ENCODE measurements at places on chromosomes 4 and X. TPM values are rescaled to one million over a fixed set of nuclear protein-coding genes. Genes with fewer than 3 reads are reported as not detected.
A peak's percentile ranks its signal among the peaks of the same experiment; 100 is the strongest.

DNA sequence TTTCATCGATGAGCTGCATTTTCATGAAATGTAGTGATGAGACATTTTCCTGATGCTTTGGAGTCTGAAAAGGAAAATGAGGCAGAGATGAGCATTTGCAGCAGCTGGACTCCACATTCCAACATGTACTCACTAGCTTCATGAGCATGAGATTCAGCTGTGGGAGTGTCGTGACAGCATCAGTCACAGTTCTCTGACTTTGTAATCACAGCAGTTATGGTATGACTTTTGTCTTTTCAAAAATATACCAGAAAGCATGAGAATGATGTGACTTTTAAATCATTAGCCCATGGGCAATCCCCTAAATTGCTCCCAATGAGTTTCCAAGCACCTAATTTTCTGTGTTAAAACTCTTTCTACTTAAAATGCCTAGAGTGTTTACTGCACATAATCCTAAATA lies 18.3 kb upstream of the MSL3 start:
- no peak for DNase-seq

DNA sequence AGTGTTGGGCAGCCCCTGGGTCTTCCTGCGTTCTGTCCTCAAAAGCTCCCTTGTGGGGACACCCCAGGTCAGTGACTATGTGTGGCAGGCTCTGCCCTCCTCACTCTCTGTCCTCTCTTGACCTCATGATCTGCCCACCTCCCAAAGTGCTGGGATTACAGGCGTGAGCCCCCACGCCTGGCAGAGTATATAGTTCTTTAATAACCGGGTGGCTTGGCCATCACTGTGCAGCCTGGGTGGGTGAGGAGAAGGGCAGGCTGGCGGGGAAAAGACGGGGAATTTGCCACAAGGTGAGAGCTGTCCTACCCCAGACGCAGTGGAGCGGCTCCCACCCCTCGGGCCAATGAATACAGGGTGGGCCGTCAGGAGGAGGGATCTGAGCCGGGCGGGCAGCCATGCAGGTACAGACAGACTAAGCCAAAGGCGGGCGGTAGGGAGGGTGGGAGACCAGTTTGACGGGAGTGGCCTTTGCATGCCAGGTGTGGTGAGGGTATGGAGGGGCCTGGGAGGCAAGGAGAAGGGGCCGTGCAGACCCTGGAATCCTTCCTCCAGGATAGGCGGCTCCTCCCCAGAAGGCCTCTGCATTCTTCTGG lies 2.5 kb downstream of the SH3BP2 start:
- peak; percentile 63 for DNase-seq

GRCh38 chrX:11741574-11741973 lies 16.5 kb upstream of the MSL3 start:
- no peak for DNase-seq

CYLC1 gene
- total RNA-seq: not detected

GRCh38 chr4:109029987-109030386 lies 267.1 kb upstream of the ETNPPL start:
- no peak for DNase-seq

DNA sequence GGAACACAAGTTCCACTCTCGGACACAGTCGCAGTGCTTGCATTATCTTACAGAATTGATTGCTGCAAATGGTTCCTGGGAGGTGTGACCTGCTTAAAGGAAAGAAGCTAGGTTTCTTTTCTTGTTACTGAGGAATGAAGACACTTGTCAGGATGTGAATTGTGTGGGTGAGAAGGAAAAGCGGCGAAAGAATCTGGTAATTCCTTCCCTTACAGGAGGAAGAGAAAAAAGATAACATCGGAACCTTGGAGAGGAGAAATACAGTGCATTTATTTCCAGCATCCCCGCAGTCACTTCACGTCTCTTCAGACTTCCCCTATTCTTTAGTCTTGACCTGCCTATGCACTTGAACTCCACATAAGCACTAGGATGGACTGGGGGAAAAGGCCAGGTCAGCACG lies 389 bp upstream of the CCSER1 start:
- DNase-seq: no peak

TCEAL5 gene
- not detected for total RNA-seq

GRCh38 chr4:79757600-79757999 lies 315.4 kb downstream of the ANTXR2 start:
- DNase-seq: no peak

SHISA3 gene
- not detected for total RNA-seq

GRCh38 chrX:138128027-138128671 lies 562.2 kb downstream of the ZIC3 start:
- DNase-seq: peak; percentile 7

TACR3 gene
- total RNA-seq: not detected

DNA sequence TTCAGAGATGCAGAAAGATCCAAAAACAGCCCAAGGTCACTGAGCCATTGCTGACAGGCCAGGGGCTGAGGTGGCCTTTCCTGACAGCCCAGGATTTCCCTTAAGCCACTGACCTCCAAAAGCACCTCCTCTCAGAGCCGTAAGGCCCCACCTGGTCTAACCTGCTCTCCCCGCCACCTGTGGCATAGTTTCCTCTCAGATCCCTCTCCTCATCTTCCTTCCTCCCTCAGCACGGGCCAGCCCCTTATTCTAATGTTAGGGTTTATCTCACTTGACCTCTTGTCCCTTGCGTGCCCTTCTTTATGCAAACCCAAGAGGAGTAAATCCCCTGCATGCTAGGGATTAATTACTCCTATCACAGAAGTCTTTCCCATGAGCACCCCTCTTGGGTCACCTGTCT lies 113.0 kb downstream of the RBM47 start:
- DNase-seq: no peak

GRCh38 chr4:185282968-185283367 lies 73.6 kb downstream of the SNX25 start:
- DNase-seq: no peak

CENPVL2 gene
- not detected for total RNA-seq

DNA sequence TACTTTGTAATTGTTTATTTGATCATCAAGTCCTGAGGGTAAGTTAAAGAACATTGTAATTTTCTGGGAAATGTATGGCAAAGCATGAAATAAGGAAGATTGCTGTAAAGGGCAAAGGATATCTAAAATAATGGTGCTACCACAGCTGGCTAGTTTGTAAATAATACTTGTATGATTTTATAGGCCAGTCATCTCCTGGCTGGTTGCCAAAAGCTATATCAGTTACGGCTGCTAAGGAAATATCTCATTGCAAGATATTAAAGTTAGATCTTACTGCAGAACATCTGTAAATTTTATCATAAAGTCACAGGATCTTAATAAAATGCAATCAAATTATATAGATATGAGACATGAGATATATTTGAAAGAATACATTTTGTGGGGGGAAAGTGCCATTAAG lies 150.8 kb upstream of the CXCL13 start:
- DNase-seq: no peak

FGG gene
- total RNA-seq: not detected

DNA sequence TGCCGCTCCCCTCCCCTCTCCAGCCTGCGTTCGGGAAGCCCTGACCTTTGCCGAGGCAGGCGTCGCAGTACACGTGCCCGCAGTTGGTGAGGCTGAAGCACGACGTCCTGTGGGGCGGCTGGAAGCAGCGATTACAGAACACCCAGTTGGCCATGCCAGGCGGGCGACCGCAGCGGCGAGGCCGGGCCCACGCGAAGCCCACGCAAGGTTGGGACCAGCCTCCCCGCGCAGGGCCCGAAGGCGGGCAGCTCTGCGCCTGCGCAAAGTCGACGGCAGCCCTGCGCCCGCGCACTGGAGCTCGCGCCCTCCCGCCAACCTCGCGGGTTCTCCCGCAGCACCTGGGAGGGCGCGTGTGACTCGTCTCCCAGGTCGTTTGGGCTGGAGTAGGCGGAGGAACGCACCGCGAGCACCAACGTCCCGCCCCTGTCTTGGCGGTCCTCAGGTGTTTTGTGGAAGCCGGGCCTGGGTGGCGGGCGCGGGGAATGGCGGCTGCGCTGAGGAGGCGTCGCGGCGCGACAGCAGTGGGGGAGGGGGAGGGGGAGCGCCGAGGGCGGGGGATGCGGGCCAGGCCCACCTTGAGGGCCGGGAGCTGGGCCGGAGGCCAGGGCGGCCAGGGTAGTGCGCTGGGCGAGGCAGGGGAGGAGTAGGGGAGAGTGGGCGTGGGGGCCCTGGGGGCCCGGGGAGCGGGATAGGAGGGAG lies at the start of gene RNF212:
Gene RNF212 (minus strand): TSS at position 254 of the 699 bp plus-strand sequence. CDS start 100 bp downstream, at position 154.
- no peak for DNase-seq

DNA sequence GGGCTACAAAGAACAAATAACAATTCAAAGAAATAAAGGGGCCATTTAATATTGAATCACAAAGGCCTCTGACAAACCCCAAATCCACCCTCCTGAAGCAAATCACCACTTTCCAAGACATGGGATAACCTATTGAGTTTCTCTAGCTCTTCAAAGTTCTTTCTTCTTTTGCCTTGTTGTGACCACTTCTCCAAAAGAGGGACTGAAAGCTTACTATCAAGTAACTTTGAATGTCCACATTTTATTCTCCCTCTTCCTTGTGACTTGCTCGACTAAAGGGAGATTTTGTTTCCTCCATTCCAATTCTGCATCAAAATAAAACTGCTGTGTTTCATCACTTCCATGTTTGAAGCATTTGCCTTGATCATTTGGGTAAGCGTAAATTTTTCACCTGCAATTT lies 166.6 kb upstream of the SLC7A11 start:
- DNase-seq: no peak

- DNase-seq: no peak
These were observed 282.5 kb upstream of the FAT1 start for GRCh38 chr4:187006189-187006618.

EGF gene
- 8.6 TPM for total RNA-seq

All from Caki2 (cell line).